ENCODE measurements at places on chromosomes 1 and 21.

DNA sequence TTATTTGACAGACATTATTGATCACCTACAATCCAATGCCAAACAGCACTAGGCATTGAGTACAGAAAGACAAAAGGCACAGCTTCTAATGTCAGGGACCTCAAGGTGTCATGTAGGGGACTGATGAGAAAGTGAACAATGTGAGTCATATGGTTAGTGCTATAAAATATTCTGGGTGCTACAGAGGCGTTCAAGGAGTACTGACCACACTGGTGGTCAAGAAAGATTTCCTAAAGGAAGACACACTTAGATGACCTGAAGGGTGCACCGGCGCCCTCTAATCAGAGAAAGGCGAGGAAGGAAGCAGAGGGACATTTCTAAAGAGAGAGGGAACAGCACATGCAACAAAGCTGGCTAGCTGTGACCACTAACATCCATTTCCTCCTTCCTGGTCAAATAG is 64.9 kb upstream of the F3 start:
- no peak for DNase-seq

DNA sequence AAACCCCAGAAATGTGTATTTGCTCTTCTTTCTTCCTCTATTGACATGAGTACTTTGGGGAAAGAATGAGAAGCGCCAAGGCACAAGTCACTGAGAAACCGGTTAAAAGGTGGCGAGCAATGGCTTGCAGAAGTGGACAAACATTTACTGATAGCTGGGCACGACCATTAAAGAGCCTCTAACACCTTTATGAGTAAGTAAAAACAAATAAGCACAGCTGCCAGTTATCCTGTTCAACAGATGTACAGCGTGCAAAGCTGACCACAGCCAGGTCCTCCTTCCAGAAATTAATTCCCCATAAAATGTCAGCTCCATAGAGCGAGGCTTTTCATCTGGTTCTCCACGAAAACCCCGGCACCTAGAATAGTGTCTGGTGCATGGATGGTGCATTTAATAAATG is 72.7 kb downstream of the CAPZB start:
- no peak for DNase-seq

DNA sequence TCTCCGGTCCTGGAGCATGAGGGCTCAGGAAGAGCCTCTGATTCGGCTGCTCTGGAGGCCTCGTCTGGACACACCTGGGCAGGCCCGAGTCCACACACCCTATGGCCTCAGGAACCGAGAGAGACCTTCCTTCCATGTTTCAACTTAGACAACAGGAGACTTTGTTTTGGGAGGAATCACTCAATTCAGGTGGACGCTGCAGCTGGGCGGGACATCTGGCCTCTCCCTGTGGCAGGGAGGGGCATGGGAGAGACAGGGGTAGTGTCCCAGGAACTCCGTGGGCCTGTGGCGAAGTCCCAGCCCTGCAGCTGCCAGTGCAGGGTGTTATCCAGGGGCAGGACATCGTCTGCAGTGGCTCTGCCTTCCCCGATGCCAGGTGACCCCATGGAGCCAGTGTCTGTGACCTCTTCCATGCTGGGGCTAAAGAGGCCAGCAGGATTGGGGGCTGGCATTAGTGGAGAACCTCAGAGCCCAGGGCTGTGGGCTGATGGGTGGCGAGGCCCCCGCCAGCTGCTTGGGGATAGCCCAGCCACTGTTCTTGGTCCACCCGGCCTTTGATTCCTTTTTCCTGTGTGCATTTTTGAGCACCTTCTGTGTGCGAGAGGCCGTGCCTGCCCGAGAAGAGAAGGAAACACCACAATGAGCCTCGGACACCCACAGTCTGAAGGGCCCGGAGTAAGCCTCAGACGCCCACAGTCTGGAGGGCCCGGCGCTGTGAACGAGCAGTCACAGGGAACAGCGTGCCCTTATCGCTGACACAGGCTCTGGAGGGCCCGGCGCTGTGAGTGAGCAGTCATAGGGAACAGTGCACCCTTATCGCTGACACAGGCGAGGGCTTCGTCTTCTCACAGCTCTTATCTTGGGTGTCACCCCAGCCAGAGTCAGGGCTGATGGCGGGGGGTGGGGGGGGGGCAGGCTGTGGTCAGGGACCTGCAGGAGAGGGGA is 6.2 kb downstream of the COL18A1 start:
- no peak for DNase-seq

DNA sequence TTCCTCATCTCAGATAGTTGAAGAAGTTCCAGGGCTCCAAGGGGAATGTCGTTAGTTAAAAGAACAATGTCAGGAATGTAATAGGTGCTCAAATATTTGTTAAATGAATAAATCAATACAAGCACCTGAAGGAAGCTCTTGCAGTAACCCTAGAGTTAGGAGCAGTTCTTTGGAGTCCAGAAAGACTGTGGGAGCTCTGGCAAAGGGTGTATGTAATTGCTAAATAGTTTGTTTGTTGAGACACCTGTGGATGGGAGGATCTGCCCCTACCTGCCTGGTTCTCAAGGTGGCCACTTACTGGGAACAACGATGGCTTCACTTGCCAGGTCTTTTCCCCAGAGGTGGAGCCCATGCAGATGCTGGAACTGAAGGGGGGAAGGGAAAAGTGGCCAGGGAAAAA is 27.5 kb upstream of the JUN start:
- DNase-seq, result no peak

DNA sequence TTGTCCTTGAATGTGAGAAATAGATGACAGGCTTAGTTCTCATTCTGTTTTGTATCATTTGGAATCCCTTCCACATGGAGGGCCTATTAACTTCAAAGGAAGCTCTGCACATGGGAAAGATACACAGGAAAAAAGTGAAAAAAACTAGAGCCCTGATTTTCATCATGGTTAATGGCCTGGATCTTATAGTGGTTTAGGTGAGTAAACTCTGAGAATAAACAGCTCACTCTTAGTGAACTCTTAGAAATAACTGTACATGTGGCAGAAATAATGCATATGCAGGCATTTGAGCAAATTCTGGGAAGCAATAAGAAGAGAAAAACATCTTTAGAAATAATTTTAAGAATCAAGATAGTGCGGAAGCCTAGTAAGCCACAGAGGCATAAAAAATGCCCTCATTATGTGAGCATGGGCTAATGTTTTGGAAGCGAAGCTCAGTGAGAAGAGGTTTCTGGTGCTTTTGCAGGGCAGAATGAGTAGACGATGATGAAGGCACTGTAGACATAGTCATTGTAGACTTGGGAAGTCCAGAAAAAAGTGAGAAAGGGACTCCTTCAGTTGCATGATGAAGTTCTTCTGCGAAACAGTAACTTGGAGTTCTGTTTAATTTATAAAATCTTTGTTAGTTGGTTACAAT is 279.9 kb downstream of the DNM3 start:
- no peak for DNase-seq

DNA sequence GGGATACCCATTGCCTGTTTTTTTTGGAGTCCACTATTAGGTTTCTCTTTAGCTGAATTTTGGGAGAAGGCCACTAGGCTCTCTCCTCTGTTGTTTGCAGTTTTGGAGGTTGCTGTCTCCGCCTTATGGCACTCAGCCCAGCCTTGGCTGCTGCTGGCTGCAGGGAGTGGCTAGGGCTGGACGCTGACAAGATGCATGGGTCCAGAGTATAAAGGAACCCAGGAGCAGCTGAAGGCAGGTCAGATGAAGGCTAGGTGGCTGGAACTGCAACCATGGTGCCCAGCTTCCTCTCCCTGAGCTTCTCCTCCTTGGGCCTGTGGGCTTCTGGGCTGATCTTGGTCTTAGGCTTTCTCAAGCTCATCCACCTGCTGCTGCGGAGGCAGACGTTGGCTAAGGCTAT is at the start of gene CYP4B1:
Gene CYP4B1 (plus strand): TSS at position 237 of the 400 bp plus-strand sequence. CDS start 36 bp downstream, at position 273.
- DNase-seq, result no peak

All from SJCRH30 (cell line).